ENCODE measurements at places on chromosomes 1 and 21.

DNA sequence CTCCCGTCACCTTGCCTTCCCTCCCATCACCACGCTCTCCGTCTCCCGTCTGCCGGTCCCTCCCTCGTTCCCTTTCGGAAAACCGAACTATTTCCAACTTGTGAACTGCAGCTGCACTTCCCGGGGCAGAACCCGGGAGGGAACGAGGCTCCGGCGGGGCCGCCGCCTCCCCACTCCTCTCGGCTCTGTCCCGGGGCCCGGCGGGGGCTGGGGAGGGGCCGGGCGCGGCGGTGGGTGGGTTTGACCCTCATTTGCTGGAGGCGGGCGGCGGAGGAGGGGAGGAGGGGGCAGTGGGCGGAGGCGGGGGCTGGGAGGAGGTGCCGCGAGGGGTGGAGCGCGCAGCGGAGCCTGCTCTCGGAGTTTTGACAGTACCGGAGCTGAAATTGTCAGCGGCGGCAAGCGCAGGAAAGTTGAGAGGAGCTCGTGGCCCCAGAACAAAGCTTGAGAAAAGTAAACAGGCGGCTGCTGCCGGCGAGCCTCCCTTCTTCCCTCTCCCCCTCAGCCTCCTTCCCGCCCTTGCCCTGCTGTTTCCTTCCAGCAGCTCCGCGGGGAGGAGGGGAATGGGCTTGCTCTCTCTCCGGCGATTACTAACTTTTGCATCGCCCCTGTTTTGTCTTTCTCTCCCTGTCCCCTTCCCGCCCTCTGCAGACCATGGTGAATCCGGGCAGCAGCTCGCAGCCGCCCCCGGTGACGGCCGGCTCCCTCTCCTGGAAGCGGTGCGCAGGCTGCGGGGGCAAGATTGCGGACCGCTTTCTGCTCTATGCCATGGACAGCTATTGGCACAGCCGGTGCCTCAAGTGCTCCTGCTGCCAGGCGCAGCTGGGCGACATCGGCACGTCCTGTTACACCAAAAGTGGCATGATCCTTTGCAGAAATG lies 2.9 kb downstream of the LMO4 start:
- peak; percentile 69 for DNase-seq

- no peak for DNase-seq
Measured at GRCh38 chr1:24007079-24007478, 27.0 kb upstream of the SRSF10 start.

- DNase-seq: no peak
Measured at GRCh38 chr1:156751451-156751756, at the start of gene HDGF. Gene HDGF, minus strand, starts transcription at chr1:156751675. Its CDS starts 246 bp downstream, at chr1:156751429.

- no peak for DNase-seq
Measured at GRCh38 chr21:29250636-29251035, 48.1 kb upstream of the BACH1 start.

- peak; percentile 39 for DNase-seq
Measured at GRCh38 chr1:235998812-235999211, 66.1 kb downstream of the NID1 start.

DNA sequence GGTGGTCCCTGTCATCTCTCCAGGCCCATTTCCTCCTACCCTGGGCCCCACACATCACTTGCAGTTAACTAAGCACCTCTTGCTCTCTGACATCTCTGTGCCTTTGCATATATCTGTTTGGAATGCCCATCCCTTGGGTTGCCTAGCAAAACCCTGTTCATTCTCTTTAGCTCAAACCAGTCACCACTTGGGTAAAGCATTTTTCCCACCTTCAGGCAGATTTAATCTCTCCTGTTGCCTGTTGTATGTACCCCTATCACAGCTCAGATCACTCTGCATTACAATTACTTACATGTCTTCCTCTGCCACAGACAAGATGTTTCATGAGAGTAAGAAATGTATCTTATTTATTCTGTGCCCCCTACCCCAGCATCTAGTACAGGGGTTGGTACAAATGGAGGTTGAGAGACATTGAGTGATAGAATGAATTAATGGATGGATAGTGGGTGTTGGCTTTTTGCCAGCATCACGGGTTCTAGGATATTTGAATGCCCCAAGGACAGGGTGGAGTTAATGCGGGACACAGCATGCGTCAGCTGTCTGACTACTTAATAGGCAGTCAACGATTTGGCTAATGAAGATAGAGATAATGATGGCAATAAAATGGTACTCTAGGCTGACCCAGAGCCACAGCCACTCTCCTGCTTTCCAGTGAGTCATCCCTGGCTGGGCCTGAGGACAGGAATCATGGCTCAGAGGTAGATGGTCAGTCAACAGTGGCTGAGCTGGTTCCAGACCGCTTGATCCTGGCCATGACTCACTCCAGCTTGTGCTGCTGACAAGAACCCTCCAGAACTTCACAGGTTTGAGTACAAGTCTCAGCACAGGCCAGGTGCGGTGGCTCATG lies 6.5 kb downstream of the NR0B2 start:
- peak; percentile 97 for DNase-seq

DNA sequence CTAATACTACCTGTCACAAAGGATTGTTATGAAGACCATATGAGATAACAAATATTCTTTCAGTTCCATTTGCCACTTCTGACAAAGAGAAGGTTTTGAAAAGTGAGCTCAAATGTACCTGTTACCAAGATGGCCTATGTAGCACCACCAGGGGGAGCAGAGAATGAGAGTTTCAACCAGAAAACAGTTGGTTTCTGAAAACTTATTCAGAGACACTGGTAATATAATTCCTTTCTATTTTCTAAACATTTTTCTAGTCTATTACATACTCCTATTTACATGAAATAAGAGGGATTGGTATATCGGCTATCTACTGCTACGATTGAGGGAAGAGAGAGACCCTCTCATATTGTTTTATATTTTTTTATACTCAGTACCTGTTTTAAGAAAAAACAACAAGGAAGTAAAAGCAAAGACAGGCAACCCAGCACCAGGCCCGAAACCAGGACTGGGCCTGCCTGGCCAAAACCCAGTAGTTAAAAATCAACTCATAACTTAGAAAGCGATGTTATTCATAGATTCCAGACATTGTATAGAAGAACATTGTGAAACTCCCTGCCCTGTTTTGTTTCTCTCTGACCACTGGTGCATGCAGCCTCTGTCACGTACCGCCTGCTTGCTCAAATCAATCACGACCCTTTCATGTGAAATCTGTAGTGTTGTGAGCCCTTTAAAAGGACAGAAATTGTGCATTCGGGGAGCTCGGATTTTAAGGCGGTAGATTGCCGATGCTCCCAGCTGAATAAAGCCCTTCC lies 48.3 kb downstream of the IL23R start:
- DNase-seq: peak; percentile 49

Measured in ELR (cell line).